ENCODE measurements at places on chromosomes 1 and 21.

DNA sequence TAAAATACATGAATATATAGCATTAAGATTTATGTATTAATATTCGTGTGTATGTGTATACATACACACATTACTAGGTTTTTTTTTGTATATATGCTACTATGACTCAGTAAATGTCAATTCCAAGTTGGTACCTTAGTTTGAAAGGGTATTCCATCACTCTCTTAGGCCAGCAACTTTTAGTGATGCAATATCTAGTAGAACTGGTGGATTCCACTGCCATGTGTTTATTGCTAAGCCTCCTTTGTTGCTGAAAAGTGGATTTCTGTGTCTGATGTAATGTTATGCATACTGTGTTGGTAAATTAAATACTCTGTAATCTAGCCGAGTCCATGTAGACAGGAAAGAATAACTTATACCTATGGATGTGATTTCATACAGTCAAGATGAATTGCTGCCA is 16.9 kb upstream of the COL11A1 start:
- DNase-seq, result no peak

DNA sequence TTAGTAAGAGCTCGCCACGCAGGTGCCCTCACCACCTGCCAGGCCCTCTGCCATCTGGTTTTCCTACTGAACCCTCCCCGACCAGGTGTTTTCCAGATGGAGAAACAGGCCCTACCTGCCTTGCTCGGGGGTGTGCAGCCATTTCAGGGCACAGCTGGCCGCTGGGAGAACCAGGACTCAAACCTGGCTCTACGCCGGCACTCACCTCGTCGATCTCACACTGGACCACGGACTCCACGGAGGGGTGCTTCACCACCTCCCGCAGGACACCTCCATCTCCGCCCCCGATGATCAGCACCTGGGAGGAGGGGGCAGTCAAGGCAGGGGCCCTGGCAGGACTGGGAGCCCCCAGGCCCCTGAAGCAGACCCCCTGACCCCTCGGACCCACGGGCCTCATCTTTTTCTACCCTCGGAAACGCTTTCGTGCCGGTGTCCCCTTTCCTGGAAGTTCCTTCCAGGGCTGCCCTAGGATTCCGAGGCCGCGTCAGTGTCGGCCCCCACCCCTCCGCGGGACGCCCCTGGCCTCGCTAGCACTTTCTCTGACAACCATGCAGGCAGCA is 1.1 kb downstream of the SRM start:
- DNase-seq, result no peak

DNA sequence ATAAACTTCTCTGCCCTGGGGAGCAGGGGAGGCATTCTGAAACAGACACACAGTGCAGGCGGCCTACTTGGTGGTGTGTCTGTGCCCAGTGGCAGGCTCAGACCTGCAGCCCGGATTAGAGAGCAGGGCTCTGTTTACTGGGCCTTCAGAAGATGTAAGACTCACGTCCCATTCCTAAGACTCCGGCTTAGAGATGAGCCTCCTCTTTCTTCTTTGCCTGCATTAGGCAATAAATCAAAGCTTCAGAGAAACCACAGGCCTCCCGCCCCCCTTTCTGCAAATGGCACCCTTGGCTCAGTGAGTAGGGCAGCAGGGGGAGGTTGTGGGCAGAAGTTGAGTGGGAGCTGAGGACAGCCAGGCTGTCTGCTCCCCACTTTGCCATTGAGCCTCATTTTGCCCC is 35.8 kb downstream of the LGR6 start:
- DNase-seq, result no peak

DNA sequence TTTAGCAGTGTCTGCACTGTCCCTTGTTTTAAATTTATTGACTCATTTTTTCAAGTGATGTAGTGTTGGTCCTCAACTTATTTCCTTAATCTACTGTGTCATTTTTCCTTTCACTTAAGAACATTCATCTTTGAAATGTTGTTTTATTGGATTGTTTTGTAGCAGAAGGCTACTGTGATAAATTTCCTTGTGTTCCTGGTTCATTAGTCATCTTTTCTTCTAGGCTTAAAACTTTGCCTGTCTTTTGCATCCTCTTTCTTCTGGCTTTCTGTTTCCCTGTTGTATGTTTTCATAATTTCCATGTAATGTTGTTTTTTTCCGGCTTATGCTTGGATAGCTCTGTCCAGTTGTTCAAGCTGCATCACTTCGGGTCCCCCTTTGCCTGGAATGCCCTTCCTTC is 61.9 kb downstream of the UBE2T start:
- no peak for DNase-seq

DNA sequence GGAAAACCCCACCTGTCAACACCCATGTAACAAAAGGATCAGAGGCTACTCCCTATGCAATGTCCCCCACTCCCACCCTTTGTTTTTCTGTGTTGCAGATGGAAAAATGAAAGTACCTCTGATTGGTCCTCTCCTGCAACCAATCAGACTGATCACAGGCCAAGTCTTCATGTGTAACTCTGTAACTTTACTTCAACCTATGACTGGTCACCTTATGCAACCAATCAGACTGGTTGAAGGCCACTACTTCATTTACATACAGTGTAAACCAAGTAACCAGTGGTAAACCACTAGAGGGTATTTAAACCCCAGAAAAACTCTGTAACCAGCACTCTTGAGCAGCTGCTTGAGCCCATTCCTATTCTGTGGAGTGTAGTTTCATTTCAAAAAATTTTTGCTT is 266.3 kb upstream of the OLFM3 start:
- no peak for DNase-seq
